Upper lobe of left lung (tissue), 6 donors: ENCODE measurements at places on chromosomes 1 and 21. TPM values are rescaled to one million over a fixed set of nuclear protein-coding genes. Genes with fewer than 3 reads are reported as not detected.

Gene RSPO1
- 0.98 TPM for total RNA-seq

GRCh38 chr21:38170704-38171682, 85.8 kb upstream of the KCNJ15 start:
- no peaks in the 10 kb centered on the region for H3K27me3 ChIP-seq
- peaks cover 18% of the 10 kb centered on the region for H3K4me1 ChIP-seq
- DNase-seq = no peak
- no peaks in the 10 kb centered on the region for H3K36me3 ChIP-seq
- H3K4me3 ChIP-seq = no peak overlapping the region

DNA sequence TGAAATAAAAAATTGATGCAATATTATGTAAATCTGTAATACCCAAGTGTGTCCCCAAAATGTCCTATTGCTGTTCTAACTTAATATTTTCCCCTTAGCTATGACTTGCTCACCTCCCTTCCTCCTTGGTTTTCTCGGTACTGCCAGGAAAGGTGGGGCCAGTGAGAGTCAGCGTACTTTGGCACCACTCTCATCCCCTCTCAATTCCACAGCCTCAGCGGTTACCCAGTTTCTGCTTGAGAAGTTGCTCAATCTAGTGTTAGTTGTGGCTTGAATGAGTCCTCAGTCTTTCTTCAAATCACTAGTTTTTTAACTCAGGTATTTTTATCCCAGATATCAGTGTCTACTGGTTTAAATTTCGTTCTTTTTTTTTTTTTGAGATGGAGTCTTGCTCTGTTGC, 32.3 kb downstream of the BCAS2 start:
- H3K4me3 ChIP-seq = no peak overlapping the region
- no peak overlapping the region for H3K27ac ChIP-seq
- DNase-seq = no peak
- no peaks in the 10 kb centered on the region for H3K36me3 ChIP-seq
- no peaks in the 10 kb centered on the region for H3K27me3 ChIP-seq

DNA sequence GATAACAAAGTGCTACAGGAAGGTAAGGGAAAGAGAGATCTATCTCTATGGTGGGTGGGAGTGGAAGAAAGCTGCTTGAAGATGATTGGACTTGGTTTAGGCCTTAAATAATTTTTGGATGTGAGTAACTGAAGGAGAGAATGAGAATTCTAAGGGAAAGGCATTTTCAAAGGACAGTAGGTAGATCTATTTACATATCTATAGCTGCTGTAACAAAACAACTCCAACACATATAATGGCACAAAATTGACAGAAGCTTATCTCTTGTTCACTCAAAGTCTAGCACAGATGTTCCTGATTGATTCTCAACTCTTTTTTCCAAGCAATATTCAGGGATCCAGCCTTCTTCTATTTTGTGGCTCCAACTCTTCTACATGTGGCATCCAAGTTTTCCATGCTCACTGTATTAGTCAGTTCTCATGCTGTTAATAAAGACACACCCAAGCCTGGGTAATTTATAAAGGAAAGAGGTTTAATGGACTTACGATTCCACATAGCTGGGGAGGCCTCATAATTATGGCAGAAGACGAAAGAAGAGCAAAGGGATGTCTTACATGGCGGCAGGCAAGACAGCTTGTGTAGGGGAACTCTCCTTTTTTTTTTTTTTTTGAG, 3.1 kb upstream of the DDAH1 start:
- DNase-seq = no peak
- H3K36me3 ChIP-seq = no peaks in the 10 kb centered on the region
- H3K4me3 ChIP-seq = no peak overlapping the region
- no peaks in the 10 kb centered on the region for H3K27me3 ChIP-seq
- no peak overlapping the region for H3K27ac ChIP-seq

- H3K27me3 ChIP-seq = no peaks in the 10 kb centered on the region
- no peak for DNase-seq
- no peak overlapping the region for H3K4me3 ChIP-seq
- no peak overlapping the region for H3K27ac ChIP-seq
- no peaks in the 10 kb centered on the region for H3K36me3 ChIP-seq
- no peaks in the 10 kb centered on the region for H3K4me1 ChIP-seq
These were observed 1.1 kb downstream of the ETV3L start for GRCh38 chr1:157098519-157098918.

DNA sequence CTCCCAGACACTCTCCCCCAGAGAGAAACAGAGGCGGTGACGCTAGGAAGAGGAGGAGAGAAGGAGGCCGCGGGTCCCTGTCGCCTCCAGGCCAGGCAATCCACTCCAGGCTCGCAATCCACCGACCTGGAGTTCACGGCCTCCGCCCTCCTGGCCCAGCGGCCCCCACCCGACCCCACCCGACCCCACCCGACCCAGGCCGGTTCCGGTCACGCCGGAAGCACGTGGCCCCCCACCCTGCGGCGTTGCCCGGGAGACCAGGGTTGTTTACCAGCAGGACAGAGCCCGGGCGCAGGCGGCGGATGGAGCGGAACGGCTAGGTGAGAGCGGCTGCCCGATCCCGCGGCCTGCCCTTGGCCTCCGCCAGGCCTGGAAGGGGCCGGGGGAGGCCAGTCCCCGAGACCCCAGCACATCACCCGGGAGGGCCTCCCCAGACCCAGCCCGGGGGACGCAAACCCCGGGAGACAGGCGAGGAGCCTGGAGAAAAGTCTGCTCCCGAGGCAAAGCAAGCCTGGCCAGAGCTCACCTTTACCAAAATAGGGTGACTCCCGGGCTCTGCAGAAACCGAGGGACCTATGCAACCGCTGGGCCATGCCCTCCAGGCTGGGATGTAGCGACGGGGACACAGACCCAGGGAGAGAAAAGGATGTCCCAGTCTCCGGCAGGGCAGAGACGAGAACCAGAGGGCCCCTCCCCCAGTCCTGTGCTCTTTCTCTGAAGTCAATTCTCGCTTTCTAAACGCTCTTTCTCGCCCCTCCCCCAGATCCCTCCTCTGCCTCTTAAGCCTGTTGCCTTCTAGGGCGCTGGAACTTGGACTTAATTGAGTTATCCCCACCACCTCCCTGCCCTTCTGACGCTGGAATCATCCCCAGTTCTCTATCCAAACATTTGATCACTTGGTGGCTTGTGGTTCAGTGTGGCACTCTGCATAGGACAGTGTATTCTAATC, at the start of the genes PLA2G2C and UBXN10:
TSS of gene PLA2G2C (minus strand) at position 685 of the 949 bp plus-strand sequence. CDS start 9,155 bp downstream, outside the sequence.
TSS of gene UBXN10 (plus strand) at position 263 of the 949 bp plus-strand sequence. CDS start 4,466 bp downstream, outside the sequence.
- H3K36me3 ChIP-seq = no peaks in the 10 kb centered on the region
- peak within 1 kb of the TSS; percentile 52 for H3K4me3 ChIP-seq
- no peaks in the 10 kb centered on the region for H3K27me3 ChIP-seq
- peak within 1 kb of the TSS; percentile 35 for H3K27ac ChIP-seq

Gene GON4L
- total RNA-seq = 28.9 TPM

GRCh38 chr1:169193191-169193850, 86.8 kb downstream of the ATP1B1 start:
- no peaks in the 10 kb centered on the region for H3K27me3 ChIP-seq
- no peak overlapping the region for H3K27ac ChIP-seq
- H3K36me3 ChIP-seq = no peaks in the 10 kb centered on the region
- no peaks in the 10 kb centered on the region for H3K4me1 ChIP-seq
- H3K4me3 ChIP-seq = no peak overlapping the region

- H3K4me1 ChIP-seq = no peaks in the 10 kb centered on the region
- no peak overlapping the region for H3K4me3 ChIP-seq
- DNase-seq = no peak
- H3K27ac ChIP-seq = no peak overlapping the region
- H3K27me3 ChIP-seq = no peaks in the 10 kb centered on the region
These were observed 56.7 kb downstream of the B3GALT5 start for GRCh38 chr21:39669485-39669884.

Gene WNT2B
- 7.0 TPM for total RNA-seq

Gene C21orf91
- total RNA-seq = 7.3 TPM

DNA sequence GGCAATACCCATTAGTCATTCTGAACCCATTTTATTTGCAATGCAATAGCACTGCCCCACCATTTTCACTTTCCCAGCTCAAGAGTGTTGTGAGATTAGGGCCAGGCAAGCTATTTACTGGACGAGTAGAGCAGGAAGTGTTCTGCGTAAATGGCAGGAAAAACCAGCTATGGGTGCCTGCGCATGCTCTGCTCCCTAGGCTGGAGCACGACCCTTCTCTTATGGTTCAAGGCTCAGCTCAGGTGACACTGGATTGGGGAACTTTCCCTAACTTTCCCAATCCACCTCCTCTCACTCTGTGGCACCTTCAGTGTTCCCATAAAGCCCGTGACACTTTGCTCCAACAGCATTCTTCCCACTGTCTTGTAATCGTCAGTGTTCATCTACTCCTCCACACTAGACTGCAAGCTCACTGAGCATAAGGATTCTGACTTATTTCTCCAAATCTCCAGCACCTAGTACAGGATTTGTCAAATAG, 3.6 kb upstream of the MAN1A2 start:
- no peak overlapping the region for H3K4me3 ChIP-seq
- peaks cover 10% of the 10 kb centered on the region for H3K4me1 ChIP-seq
- H3K27me3 ChIP-seq = no peaks in the 10 kb centered on the region
- peak; percentile 24 for DNase-seq
- H3K36me3 ChIP-seq = no peaks in the 10 kb centered on the region

GRCh38 chr1:178918955-178919354, 48.1 kb upstream of the ANGPTL1 start:
- no peaks in the 10 kb centered on the region for H3K36me3 ChIP-seq
- H3K4me3 ChIP-seq = no peak overlapping the region
- no peaks in the 10 kb centered on the region for H3K4me1 ChIP-seq
- H3K27me3 ChIP-seq = no peaks in the 10 kb centered on the region

- DNase-seq = no peak
- no peaks in the 10 kb centered on the region for H3K27me3 ChIP-seq
- no peak overlapping the region for H3K4me3 ChIP-seq
- H3K36me3 ChIP-seq = no peaks in the 10 kb centered on the region
- no peak overlapping the region for H3K27ac ChIP-seq
These were observed 54.7 kb upstream of the BEND5 start for GRCh38 chr1:48831120-48831978.

GRCh38 chr1:54763816-54764132, 549 bp downstream of the PARS2 start:
- H3K4me3 ChIP-seq = peak overlapping the region; percentile 85
- H3K27ac ChIP-seq = peak overlapping the region; percentile 54
- peaks cover 2% of the 10 kb centered on the region for H3K36me3 ChIP-seq
- H3K4me1 ChIP-seq = no peaks in the 10 kb centered on the region

- no peak overlapping the region for H3K27ac ChIP-seq
- H3K27me3 ChIP-seq = no peaks in the 10 kb centered on the region
- no peak for DNase-seq
- no peak overlapping the region for H3K4me3 ChIP-seq
These were observed 120.7 kb downstream of the S1PR1 start for GRCh38 chr1:101357444-101357986.

Gene GDAP2
- total RNA-seq = 25.2 TPM

- no peaks in the 10 kb centered on the region for H3K27me3 ChIP-seq
- DNase-seq = no peak
- H3K4me3 ChIP-seq = no peak overlapping the region
- H3K36me3 ChIP-seq = no peaks in the 10 kb centered on the region
These were observed 111.2 kb downstream of the FASLG start for GRCh38 chr1:172770071-172770470.

Gene GPR25
- total RNA-seq = not detected

GRCh38 chr1:64581135-64581842, 111.4 kb downstream of the CACHD1 start:
- no peak overlapping the region for H3K4me3 ChIP-seq
- H3K36me3 ChIP-seq = no peaks in the 10 kb centered on the region
- no peaks in the 10 kb centered on the region for H3K4me1 ChIP-seq
- H3K27me3 ChIP-seq = no peaks in the 10 kb centered on the region

Gene PLA2G2C
- not detected for total RNA-seq

DNA sequence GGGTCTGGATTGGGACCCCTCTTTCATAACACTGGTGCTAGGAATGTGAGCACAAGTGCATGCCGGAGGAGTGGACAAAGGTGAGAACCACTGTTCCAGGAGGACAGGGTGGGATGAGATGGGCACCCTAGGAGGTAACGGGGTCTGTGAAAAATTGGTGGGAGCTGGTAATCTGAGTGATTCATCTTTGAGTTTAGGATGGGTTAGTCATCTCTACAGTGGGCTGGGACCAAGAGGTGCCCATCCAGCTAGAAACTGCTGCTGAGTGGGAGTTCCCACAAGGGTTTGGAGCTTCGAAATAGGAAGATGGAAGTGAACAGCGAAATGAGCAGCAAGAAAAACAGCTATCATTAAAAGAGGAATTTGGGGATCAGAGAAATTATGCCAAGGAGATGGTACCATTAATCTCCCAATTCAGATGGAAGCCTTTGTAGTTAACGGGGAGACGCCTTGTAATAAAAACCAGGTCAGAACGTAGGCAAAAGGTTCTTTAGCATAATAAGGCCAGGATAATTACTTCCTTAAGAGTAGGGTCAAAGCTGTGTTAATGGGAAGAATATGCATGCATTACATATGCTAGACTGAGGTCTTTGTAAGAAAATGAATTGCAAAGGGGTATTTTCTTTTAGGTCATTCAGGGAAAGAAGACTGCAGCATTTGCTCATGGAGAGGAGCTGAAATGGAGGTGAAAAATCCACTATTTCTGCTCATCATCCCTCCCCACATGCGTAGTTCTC, 55.5 kb downstream of the OLFML3 start:
- no peak for DNase-seq
- no peaks in the 10 kb centered on the region for H3K4me1 ChIP-seq
- H3K27ac ChIP-seq = no peak overlapping the region
- H3K27me3 ChIP-seq = no peaks in the 10 kb centered on the region

- no peaks in the 10 kb centered on the region for H3K36me3 ChIP-seq
- no peaks in the 10 kb centered on the region for H3K27me3 ChIP-seq
- H3K4me3 ChIP-seq = no peak overlapping the region
- no peak for DNase-seq
- no peak overlapping the region for H3K27ac ChIP-seq
- H3K4me1 ChIP-seq = peaks cover 21% of the 10 kb centered on the region
These were observed 55.3 kb downstream of the PBX1 start for GRCh38 chr1:164614316-164614715.

- no peak overlapping the region for H3K4me3 ChIP-seq
- H3K27me3 ChIP-seq = no peaks in the 10 kb centered on the region
- no peak for DNase-seq
These were observed 161.0 kb downstream of the TRIM33 start for GRCh38 chr1:114349891-114350605.

GRCh38 chr1:55886856-55887712, 671.9 kb upstream of the USP24 start:
- H3K4me1 ChIP-seq = no peaks in the 10 kb centered on the region
- no peak for DNase-seq
- H3K27ac ChIP-seq = no peak overlapping the region
- no peaks in the 10 kb centered on the region for H3K36me3 ChIP-seq

DNA sequence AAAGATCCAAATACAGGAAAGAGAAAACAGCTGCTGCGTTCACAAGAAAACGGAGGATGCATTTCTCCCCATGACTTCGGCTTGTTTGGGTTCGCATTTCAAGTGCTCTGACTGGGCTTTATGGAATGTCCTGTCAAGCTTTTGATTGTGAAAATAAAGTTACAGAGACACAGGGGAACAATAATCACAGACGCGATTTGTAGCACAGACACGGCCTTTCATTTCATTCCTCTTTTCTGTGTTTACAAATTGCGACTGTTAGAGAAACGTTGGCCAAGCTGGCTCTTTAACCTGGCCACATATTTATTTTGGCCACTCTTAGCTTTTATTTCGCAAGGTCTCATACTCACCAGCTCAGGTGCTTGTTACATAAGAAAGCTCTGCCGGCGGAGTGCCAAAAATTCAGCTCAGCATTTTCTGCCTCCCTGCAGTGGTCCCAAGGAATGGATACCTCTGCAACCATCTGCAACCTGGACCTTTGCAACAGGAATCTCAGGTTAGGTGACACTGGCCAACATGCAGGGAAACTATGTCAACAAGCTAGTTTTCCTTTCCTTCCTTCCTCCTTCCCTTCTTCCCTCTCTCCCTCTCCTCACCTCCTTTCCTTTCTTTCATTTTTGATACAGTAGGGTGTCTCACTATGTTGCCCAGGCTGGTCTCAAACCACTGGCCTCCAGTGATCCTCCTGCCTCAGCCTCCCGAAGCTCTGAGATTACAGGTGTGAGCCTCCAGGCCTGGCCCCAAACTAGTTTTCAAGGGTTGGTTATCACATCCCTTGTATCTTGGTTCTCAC, 58.2 kb upstream of the SLC45A1 start:
- DNase-seq = peak; percentile 71
- H3K27me3 ChIP-seq = no peaks in the 10 kb centered on the region
- peak overlapping the region; percentile 84 for H3K27ac ChIP-seq
